Caki2 (cell line): ENCODE measurements at places on chromosomes 2 and 18. TPM values are rescaled to one million over a fixed set of nuclear protein-coding genes. Genes with fewer than 3 reads are reported as not detected.

GRCh38 chr2:104889291-104889959, 35.5 kb downstream of the POU3F3 start:
- no peak for DNase-seq

DNA sequence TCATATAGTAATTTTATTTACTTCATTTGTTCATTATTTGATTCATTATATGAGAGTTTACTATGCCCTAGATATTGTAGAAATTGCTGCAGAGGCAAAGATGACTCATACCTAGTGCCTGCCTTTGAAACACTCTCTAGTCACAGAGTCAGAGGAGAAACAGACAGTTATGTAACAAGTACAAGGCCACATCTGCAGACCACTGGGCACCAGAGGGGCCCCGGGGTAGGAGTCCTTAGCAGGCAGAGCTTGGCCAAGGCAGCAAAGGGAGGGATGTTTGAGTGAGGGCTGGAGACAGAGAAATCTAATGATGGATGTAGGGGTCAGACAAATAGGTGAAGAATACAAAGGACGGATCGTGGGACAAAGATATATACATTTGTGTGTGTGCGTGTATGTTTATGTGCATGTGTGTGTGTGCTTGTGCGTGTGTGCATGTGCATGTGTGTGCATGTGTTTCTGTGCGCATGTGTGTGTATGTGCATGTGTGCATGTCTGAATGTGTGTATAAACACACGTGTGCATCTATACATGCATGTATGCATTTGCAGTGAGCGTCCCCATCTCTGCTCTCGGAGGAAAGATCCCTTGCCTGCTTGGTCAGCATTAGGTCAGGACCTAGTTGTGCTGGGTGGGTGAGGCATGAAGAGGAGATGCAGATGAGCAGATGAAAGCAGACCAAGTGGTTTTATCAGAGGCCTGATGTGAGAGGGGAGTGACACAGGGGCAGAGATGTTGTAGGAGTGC, 170.6 kb upstream of the MYT1L start:
- DNase-seq, result no peak

DNA sequence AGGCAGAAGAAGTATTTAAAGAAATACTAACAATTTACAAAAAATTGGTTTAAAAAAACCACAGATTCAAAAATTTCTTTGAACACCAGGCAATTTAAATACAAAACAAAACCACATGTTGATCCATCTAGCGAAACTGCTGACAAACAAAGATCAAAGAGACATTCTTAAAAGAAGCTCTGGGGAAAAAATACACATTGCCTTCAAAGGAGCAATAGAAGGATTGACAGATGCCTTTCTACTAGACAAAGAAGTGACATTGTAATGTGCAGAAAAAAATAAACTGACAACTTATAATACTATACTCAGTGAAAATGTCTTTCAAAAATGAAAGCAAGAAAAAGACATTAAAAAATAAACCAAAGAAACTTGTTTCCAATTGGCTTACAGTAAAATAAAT, 12.6 kb upstream of the EIF2AK3 start:
- no peak for DNase-seq

GRCh38 chr2:239268082-239268481, 132.7 kb downstream of the HDAC4 start:
- no peak for DNase-seq

DNA sequence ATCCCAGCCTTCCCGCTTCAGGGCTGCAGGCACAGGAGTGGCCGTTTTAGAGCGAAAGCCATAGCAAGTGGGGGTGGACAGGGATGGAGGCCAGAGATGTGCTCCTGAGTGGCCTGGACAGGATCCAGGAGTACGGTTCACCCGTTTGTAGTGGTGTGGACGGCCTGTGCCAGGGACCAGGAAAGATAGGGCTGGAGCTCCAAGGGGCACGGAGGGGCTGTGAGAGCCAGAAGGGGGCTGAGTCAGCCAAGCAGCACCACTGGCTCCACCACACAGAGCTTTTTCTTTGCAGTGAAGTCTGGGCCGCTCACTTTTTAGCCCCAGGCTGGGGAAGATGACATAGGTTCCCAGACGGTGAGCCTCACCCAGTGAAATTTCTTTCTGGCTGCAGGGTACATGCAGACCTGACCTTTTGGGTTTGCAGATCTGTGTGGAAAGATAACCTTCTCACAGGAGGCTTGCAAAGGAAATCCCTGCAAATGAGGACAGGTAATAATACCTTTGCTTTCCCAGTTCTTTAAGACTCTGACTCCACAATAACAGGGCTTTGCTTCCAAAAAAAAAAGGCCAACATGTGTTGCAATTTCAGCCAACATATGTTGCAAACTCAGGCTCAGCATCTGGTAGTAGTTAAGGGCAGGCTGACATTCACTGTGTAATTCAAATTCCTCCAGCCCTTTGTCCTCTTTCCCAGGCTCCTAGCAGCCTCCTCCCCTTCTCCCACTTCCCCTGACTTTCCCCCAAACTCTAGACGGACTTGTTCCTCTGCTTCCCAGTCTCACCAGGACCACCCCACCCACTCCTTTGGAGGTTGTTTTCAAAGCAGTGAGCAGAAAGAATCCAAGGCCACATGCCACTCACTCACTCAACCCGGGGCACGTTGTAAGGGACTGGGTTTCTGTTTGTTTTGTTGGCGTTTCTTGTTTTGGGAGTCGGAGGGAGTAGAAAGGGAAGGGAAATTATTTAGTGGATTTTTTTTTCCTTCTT, 20.3 kb upstream of the LAPTM4A start:
- no peak for DNase-seq

DNA sequence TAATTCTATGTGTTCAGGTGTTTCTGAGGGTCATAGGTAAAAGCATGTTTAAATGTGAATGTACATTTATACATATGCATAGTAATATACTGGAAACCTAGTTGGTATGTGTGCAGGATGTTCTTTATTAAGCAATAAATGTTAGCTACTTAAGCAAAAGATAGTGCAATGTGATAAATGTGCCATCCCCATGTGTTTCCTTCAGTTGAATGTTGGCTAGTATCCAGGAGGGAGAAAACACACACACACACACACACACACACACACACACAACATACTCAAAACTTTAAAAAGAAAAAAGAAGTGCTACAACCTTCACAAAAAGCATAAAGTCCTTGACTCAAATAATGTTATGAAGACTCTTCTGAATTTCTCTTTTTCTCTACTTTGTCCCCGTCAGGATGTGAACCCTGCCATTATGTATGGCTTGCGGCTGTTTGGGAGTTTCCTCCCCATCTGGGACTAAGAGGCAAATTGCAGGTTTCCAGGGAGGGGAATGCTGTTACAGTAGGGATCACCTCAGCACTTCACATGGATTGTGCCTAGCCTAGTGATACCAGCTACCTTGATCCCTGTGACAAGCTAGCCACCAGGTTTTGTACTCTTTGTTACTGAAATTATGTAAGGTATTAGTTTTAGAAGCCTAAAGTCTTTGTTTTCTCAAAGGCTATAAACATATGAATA, 82.6 kb downstream of the IKZF2 start:
- no peak for DNase-seq

GRCh38 chr18:429030-429429, 71.5 kb downstream of the COLEC12 start:
- DNase-seq, result peak; percentile 28

DNA sequence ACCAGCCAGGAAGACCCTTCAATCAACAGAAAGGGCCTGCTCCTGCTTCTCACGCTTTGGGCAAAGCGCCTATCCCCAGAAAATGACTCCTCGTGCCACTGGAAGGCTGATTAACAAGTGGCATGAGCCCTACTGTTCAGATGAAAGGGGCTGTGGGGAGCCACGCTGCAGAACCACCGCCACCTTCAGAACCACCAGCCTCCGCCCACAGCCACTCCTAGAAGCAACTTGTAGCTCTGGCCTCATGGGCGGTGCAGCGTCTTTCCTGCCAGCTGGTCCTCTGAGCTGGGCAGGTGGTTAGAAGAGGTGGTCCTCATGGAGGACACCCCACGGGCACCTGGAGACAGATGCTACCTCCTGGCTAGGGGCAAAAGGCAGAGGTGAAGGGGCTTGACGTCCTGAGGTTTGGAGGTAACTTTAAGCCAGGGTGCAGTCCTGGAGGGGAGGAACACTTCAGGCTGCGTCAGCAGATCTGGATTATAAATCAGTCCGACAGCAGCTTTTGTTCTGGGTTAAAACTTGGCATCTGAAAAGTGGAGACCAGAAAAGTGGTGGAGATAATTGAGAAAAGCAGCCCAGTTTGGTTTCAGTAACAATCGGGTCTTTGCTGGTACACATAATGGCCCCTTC, 861 bp upstream of the SEMA4C start:
- DNase-seq, result no peak

DNA sequence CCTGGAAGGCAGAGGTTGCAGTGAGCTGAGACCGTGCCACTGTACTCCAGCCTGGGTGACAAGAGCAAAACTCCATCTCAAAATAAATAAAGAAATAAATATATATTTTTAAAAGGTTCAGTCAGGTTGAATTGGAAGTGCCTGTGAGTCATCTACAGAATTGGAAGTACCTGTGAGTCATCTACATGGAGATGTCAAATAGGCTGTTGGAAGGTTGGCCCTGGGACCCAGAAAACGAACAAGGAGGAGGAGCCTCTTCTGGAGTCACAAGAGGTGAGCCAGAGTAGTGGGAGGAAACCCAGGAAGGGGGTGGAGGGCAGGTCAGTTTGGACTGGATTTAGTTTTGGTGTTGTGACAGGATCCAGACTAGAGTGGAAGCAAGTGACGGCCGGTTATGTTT, 15.2 kb upstream of the SCYGR1 start:
- DNase-seq, result no peak

GRCh38 chr18:65347446-65347845, 403.4 kb upstream of the CDH7 start:
- DNase-seq, result no peak

DNA sequence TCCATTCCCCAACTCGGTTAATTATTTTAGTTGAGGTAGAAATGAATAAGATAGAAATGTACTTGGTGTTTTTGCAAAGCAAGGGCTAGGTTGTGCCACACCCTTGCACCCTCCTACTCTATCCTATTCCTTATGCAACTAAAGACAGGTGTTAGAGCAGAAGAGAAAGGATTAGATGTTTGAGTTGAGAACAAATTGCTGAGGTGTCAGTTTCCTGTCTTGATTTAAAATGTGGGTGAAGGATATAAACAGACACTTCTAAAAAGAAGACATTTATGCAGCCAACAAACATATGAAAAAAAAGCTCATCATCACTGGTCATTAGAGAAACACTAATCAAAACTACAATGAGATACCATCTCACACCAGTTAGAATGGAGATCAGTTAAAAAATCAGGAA, 1256.2 kb downstream of the CNTNAP5 start:
- DNase-seq, result no peak

- peak; percentile 49 for DNase-seq
Observed at GRCh38 chr2:4258563-4258962, 555.2 kb downstream of the DCDC2C start.

DNA sequence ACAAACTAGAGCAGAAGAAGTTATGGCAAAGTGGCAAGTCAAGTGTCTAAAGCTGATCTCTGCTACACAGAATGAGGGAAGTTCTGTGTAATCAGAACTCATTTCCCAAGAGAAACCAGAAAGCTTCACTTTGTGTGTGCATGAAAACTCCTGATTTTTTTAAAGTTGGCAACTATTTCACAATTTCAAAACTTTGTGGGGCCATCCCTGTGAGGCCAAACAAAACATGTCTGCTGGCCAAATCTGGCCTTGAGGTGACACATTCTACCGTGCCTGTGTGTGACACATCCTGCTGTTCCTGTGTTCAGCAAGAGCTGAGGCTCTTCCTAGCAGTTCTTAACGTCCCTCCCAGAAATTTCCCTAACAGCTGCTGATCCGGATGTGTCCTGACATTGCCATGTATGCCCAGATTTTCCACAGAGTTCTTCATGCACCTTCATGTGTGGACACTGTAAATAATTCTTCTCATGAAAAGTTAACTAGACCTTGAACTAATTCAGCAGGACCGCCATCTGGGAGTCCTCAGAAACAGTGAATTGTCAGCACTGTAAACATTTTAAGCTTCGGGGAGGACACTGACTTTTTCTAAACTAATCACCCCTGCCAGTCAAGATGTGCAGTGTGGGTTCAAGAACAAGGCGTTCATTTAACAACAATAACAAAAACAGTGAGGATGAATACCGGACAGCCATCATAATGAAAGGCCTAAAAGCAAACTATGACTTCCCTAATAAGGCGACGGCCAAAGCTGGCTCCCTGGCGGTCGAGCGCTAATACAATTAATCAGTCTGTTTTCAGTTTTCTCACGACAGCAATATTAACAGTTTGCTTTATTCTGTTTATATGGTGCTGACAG, 99.0 kb downstream of the PLEKHM3 start:
- no peak for DNase-seq

DNA sequence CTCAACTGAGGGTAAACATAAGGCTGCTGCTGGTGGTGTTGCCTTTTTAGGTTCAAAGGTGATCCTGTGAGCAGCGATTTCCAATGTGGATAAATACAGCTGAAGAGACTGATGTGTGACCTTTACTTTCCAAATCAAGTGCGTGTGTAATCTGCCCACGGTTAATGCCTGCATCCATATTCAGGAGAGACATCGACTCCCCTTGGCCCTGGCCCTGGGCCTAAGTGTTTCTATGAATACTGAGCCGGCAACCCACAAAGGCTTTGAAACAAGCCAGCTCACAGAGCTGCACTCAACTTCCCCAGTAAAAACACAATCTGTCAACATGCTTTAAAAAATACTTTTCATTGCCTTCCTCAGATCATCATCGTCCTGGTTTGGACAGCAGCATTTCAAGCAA, 1026.6 kb downstream of the TMEM182 start:
- no peak for DNase-seq

DNA sequence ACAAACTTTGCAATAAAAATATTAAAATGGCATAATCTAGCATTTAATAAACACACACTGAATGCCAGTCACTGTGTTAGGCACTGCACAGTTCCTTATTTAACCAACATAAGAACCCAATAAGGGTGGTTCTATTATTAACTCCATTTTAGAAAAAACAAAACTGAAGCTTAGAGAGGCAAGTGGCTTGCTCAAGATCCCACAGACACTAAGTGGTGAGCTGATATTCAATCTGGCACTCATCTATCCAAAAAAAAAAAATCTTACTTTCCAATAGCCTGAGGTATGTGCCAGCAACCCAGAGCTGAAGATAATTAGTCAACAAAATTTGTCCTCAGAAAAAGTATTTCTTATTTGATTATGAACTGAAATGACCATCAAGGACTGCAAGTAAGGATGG, 799 bp downstream of the CYTIP start:
- no peak for DNase-seq

GRCh38 chr2:106275971-106276370, 81.9 kb upstream of the UXS1 start:
- DNase-seq, result no peak

GRCh38 chr2:64562148-64562784, 38.1 kb downstream of the AFTPH start:
- DNase-seq, result peak; percentile 42

GRCh38 chr2:42944779-42945415, 152.5 kb upstream of the HAAO start:
- DNase-seq, result no peak

The APOB gene
- total RNA-seq, result not detected in 2 replicates

The DSC2 gene
- total RNA-seq, result 0.81 and 5.4 TPM in 2 replicates

The REEP1 gene
- 0.12 and 0.20 TPM in 2 replicates for total RNA-seq

The TLK1 gene
- 14.8 and 19.8 TPM in 2 replicates for total RNA-seq

The DOCK10 gene
- 11.6 and 15.1 TPM in 2 replicates for total RNA-seq

The LIMS2 gene
- not detected in 2 replicates for total RNA-seq

The ABCG5 gene
- total RNA-seq, result 0.14 TPM in 1 of 2 replicates, not detected in the other

The MBD1 gene
- 22.7 and 28.3 TPM in 2 replicates for total RNA-seq

The ANKRD62 gene
- 0.61 TPM in 1 of 2 replicates, not detected in the other for total RNA-seq
